Stimulated activated CD4-positive, alpha-beta T cell treated with anti-CD3 and anti-CD28 coated beads, Interleukin-12 subunit alpha, Interleukin-12 subunit beta, amount 100 ng/mL, for 24 hours (primary cell): ENCODE measurements at places on chromosomes 5 and 9.

GRCh38 chr9:114308361-114308950 lies 14.4 kb upstream of the ORM1 start:
- DNase-seq = no peak

DNA sequence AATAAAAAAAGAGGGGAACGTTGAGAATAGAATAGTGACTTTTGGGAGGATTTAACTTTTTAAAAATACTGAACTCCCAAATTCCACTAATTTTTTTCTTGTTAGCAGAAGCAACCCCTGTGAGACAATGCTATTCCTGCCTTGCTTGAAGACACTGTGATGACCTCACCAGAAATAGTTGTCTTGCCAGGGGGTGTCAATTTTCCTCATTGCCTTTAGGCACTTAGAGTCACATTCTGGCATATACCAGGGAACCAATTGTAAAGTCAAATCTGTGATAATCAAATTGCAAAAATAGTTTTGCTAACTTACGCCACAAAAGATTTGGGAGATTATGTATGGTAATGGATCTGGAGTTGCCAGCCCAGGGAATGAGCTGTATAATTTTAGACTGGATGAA lies 42.8 kb upstream of the RPS23 start:
- no peak for DNase-seq

- DNase-seq = no peak
Observed at GRCh38 chr5:131305138-131305689, 41.4 kb downstream of the CDC42SE2 start.

- DNase-seq = no peak
Observed at GRCh38 chr9:129230302-129230701, 52.2 kb upstream of the IER5L start.

DNA sequence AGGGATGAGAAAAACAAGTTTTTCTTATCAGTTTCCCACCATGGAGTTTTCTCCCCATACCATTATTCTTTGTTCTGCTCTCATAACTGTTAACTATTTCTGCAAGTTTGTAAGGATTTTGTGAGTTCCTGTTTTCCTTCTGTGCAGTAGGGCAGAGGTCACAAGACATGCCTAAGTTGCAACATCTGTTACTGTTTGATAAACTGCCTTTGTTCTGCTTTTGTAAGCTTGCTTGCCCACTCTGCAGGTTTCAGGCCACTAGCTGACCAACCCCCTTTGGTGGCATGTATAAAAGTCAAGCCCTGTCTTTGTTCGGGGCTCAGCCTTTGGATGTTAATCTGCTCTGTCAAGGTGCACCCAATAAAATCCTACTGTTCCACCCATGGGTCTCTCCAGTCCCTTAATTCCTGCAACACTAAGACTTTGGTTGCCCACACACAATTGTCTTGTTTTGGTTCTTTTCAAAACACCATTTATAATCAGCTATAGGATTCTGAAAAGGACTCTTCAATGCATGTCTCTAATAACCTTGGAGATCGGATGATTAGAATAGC lies 545.4 kb downstream of the CDH9 start:
- no peak for DNase-seq

DNA sequence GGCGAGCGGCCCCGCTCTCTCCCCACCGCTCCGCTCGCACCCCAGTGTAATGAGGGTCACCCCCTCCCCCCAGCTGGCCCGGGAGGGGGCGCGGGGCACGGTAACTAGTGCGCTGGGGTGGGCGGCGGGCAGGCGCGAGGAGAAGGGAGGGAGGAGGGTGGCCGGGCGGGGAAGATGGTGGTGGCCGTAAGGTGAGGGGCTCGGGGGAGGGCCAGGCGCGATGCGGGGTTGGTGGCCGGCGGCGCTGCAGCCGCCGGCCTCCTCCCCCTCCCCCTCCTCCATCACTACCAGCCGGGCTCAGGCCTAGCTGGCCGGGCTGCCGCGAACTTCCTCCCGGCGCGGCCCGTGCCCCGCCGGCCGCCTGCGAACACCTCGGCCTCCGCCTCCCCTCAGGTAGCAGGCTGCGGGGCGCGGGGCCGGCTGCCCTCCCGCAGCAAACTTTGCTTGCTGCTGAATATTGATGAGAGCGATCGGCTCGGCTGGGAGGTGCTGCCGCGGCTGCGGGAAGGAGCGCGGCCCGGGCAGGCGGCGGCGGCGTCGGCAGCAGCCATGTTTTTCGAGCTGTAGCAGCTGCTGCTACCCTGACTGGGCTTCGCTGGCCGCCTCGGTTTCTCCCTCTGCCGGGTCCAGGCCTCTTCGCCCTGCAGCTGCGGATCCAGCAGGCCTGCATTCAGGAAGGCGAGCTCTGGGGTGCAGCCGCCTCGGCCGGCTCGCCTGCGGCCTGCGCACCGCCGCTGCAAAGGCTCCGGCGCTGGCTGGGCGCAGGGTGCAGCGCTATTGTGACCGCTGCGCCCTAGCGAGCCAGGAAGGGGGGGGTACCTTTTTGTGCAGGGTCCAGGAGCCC lies 502 bp downstream of the NSD1 start:
- DNase-seq = no peak

DNA sequence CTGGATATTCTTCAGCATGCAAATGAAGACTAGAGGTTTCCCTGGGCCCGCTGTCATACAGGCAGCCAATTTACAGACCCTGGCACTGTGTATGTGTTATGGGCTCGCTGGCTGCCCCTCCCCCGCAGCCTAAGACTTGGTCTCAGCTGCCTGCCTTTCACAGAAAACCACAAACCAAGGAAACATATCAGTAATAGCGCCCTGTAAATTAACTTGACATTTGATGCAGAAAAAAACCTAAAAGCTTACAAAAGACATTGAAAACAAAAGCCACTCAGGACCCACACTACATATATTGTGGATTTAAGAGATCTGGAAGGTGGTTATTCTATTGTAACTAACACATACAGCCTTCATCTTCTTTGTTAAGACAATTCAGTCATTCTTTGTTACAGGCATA lies 287.0 kb upstream of the TMEM161B start:
- no peak for DNase-seq
